NCI-H1694 treated with DMSO at 0.1 percent for 48 hours (cell line): ENCODE measurements at places on chromosomes 4 and X.

DNA sequence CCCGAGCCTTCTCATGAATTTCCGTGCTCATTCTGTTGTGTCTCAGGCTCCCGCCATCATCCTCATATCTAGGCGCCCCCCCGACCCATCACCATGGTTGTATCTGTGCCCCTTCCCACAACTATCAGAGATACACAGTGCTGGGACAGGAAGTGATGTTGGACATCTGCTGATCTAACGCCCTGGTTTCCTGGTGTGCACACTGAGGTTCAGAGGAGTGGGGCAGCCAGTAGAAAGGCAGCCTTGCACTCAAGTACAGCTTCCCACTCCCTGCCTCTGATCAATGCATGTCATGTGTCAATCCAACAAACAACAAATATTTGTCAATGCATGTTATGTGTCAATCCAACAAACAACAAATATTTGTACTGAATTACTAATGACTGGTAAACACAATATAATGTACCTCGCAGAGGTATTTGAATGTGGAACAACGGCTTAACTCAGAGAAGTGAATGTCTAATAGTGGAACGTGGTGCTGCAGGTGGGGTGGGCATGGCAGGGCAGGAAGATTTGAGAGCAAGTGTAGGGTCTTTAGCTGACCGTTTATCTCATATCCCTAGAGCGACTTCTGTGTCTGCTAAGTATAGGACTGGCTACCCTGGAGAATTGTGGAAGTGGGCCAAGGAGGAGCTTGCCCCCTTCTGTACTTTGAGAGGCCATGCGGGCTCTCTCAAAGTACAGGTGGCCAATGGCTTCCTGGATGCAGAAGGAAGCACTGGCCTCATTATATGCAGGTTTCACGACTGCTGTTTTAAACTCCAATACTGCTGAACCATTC is 10.3 kb upstream of the SEL1L3 start:
- no peak for DNase-seq

- DNase-seq = no peak
Observed at GRCh38 chr4:7676398-7676922, 241.7 kb upstream of the PSAPL1 start.

DNA sequence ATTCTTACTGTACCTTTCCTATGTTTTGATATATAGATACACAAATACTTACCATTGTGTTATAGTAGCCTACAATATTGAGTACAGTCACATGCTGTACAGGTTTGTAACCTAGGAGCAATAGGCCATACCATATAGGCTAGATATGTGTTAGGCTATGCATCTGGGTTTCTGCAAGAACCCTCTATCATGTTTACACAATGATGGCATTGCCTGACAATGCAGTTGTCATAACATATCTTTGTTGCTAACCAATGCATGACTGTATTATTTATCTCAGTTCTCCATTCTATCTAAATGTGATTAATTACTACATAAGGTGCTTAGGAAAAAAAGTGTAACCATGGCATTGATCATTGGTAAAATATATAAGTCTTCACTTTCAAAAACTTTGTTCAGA is 10.0 kb upstream of the SPCS3 start:
- no peak for DNase-seq

DNA sequence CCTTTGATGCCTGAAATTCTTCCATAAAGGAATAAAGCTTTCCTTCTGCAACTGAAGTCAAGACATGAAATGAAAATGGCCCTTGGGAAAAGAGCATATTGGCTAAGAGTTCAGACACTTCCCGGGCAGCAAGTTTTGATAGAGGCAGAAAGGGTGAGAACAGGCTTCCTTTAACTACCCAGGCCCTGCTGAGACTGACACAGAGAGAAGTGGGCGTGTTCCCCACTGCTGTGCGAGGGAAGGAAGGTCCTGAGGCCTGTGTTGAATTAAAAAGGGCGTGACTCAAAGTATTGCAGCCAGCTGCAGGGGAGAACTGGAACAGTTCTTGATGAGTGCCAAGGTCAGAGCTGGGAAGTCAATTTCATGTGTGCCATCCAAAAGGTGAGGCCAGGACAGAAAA is 33.9 kb upstream of the ADGRG2 start:
- no peak for DNase-seq

GRCh38 chr4:738781-739280 is 33.2 kb downstream of the PCGF3 start:
- DNase-seq = no peak

- DNase-seq = no peak
Observed at GRCh38 chr4:153512162-153512852, 46.1 kb downstream of the TMEM131L start.

DNA sequence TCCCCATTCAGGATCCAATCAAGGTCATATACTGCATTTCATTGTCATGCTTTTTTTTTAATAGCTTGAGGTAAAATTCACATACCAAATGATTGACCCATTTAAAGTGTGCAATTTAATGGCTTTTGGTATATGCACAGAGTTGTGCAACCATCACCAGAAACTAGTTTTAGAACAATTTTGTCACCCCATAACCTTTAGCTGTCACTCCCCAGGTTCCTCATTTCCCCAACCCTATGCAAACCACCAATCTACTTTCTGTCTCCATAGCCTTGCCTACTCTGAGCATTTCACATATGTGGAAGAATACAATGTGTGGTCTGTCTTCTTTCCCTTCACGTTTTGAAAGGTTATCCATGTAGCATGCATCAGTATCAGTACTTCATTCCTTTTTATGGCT is 1.4 kb upstream of the SMAD1 start:
- no peak for DNase-seq

GRCh38 chr4:94583914-94584641 is 132.3 kb downstream of the PDLIM5 start:
- DNase-seq = no peak

DNA sequence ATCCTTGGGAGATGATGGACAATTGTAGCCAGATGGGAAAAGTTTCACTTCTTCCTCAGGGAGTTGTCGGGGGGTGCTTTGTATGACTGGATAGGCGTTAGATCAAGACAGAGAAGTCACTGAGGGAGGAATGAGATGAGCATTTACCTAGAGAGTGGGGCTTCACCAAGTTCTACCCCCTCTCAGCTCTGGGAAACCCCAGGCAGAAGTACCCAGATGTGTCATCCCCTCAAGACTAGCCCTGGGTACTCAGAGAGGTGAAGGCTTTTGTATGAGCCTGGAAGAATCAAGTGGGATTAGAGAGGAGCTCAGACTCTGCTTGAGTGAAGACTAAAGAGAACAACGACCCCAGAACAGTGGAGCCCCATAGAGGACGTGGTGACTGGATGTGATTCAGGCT is 1.9 kb downstream of the MAGEB1 start:
- no peak for DNase-seq
